ENCODE measurements at places on chromosomes 11 and 22.

GRCh38 chr11:105192115-105192514 lies 52.5 kb upstream of the CARD18 start:
- DNase-seq: no peak

GRCh38 chr11:19201737-19202605 lies at the start of gene CSRP3:
CSRP3 (minus strand) TSS chr11:19201983; CDS start chr11:19192448, 9,535 bp downstream.
- no peak for DNase-seq

- no peak for DNase-seq
These were observed 80.9 kb upstream of the PICALM start for GRCh38 chr11:86149792-86150191.

GRCh38 chr11:96424693-96425092 lies 34.9 kb downstream of the JRKL start:
- DNase-seq: no peak

GRCh38 chr11:34104680-34105078 lies 750 bp upstream of the NAT10 start:
- no peak for DNase-seq

DNA sequence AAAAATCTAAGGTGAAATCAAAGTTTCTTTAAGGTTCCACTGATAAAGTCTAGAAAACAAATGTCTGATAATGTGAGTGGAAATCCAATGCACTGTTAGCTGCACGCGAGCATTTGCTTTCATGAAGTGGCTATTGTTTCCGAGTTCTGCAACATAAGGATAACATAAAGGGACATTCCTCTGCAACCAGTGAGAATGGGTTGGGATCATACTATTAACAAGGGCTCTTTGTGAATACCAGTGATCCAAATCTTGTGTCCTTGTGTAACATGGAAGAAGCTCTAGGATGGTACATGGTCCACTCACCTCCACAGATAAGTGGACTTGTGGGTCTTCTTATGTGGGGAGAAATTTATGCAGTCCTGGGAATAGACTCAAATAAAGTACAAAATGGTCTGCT lies 24.6 kb downstream of the APIP start:
- DNase-seq: no peak

GRCh38 chr22:50270666-50271394 lies 650 bp upstream of the MAPK11 start:
- DNase-seq: peak; percentile 61

DNA sequence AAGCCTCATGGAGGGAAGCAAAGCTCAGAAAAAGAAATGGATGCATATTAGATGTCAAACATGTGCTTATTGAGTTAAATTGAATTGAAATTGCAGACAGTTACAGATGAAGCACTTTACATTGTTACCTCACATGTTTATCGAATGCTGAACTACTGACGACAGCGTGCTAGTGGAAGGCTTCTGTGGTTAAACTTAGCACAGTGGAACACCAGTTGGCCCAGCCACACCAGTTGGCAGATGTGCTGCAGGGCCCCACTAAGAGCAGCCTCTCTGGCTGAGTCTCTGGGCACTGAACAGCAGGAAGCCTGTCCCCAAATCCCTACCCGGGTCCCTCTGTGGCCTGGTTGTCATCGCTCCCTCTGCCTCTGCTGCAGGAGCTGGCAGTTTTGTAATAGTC lies 242.1 kb downstream of the NTM start:
- DNase-seq: no peak

GRCh38 chr22:19722178-19722981 lies 959 bp upstream of the GP1BB start:
- DNase-seq: no peak

DNA sequence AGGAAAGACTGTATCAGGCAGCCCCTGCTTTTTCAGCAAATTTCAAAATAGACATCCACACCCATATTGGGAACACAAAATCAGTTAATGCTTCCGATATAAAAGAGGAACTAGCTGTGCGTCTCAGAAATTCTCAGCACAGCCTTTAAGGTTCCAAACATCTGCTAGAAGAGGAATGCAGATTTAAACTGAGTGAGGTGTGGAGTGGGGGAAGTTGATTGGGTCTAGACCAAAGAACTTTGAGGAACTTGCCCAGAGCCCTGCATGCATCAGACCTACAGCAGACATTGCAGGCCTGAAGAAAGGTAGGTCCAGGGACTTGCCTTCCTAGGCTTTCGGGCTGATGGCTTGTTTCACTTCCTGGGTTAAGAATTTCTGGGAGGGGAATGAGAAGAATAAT lies at the start of gene MS4A4A:
Gene MS4A4A, plus strand, starts transcription at position 255 of the 400 bp plus-strand sequence. Its CDS starts 10 bp downstream, at position 265.
- DNase-seq: no peak

DNA sequence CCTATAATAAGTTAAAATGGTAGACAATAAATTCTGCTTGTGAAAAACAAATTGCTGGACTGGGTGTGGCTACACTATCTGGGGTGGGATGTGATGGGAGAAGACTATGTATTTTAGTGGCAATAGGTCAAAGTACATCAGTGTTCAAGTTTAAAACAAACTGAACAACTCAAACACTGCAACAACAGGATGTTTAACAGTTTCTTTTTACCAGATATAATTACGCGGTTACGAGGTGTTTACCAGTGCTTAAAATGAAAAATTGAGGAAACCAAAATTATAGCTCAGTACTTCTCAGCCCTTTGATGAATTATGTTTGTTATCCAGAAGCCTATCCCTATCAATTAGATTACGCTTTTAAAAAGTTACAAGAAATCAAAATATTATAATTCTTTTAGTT lies 3.2 kb downstream of the PRDM10 start:
- no peak for DNase-seq

DNA sequence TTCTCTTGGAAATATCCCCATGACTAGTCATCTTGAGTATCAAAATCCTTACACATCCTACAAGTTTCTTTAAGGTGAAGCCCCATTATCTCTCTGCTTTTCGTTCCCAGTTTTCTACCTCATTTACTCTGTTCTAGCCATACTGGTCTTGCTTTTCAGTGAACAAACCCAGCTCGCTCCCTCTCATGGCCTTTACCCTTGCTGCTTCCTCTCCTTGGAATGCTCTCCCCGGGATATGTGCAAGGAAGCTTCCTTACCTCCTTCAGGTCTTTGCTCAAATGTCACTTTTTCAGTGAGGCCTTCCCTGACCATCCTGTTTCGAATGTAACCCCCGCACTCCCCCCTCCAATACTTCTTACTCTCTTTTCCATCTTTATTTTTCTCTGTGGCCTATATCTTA lies 331.8 kb downstream of the DYNC2H1 start:
- no peak for DNase-seq

GRCh38 chr11:46293066-46293465 lies 15.6 kb downstream of the CREB3L1 start:
- no peak for DNase-seq

- no peak for DNase-seq
These were observed 18.1 kb downstream of the RNF141 start for GRCh38 chr11:10522921-10523320.

DNA sequence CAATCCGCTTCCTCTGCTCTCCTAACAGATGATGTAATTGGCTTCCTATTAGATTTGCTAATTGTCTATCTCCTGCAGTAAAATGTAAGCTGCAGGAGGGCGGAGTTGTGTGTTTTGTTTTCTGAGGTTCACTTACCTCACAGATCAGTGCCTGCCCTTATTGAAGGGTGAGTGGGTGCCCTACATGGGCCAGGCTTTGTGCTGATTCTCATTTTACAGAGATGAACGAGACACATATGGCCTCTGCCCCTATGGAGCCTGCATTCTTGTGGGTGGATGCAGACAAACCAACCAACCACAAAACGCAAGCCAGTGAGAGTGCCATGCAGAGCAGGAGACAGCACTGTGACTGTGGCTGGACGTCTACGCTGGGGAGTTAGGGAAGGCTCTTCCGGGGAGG lies 9.9 kb downstream of the TESMIN start:
- DNase-seq: no peak

DNA sequence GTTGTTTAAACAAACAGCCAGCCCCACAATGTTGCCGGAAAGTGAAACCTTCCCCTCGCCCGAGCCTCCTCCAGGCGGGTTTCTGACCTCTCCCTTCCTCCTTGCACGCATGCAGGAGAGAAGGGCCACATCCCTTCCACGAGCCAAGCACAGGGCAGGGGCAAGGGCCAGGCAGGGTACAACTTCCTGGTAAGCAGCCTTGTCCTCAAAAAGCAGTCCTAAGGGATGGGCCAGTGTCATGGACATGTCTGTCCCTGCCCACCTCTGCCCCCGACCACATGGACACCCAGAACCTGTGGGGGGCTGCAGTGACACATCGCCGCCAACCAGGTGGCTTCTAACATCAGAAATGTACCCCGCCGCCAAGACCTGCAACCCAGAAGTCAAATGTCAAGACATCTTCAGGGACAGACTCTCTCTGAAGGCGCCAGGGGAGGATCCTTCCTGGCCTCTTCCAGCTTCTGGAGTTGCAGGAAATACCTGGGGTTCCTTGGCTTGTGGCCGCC lies 145.3 kb downstream of the CRYBB2 start:
- no peak for DNase-seq

- no peak for DNase-seq
These were observed 537.4 kb upstream of the B3GAT1 start for GRCh38 chr11:134949121-134950090.

- no peak for DNase-seq
These were observed 28.5 kb upstream of the MUC5B start for GRCh38 chr11:1194231-1194976.

DNA sequence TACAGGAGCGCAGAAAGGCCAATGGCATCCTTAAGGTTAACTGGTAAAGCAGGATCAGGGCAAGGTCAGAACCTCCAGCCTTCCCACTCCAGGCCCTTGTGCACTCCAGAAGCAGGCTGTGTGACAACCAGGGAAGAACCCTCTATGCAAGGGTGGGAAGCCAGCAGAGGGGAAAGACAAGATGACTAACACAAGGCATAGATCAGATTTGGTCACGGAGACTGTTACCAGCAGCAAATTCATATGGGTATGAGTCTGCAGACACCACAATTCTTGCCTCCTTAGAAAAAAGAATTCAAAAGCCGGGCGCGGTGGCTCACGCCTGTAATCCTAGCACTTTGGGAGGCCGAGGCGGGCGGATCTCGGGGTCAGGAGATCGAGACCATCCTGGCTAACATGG lies 39.8 kb upstream of the MTNR1B start:
- no peak for DNase-seq

DNA sequence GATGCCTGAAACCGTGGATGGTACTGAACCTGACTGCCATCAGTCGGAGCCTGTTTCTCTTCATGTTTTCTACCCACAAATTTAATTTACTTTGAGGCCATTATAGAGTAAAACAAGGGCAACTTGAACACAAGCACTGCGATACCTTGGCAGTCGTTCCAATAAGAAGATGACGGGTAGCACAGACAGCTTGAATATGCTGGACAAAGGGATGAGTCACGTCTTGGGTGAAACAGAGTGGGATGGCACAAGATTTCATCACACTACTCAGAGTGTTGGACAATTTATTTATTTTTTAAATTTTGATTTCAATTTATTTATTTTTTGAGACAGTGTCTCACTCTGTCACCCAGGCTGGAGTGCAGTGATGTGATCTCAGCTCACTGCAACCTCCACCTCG lies 5.7 kb downstream of the DIXDC1 start:
- no peak for DNase-seq

Data from stimulated activated CD4-positive, alpha-beta T cell treated with anti-CD3 and anti-CD28 coated beads, Interleukin-12 subunit alpha, Interleukin-12 subunit beta, amount 100 ng/mL, for 48 hours (primary cell).